ENCODE measurements at places on chromosomes 6 and 20. TPM values are rescaled to one million over a fixed set of nuclear protein-coding genes. Genes with fewer than 3 reads are reported as not detected.

DNA sequence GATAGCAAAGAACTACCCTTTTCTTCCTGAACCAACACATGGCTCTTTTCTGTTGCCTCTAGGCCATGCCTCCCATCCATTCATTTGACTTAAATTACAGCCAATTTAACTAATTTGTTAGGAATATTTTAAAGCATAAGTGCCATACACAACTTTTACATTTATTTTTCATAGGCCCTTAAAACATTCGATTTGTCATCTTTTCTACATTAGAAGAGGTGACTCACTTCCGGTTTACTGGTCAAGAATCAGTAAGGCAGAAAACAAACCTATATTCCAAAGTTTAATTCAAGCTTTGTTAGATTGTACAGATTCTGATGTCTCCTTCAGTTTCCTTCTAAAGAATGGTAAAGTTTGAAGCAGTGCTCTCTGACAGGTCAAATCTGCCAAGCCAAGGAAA, 344.3 kb downstream of the SAMD5 start:
- DNase-seq, result no peak

- DNase-seq, result no peak
These were observed at the start of gene RIMS1 for GRCh38 chr6:71886184-71887005. TSS of gene RIMS1 (plus strand) at chr6:71886550. CDS start at chr6:71887024, 474 bp downstream.

GRCh38 chr6:46104209-46104608, 25.6 kb upstream of the ENPP4 start:
- no peak for DNase-seq

DNA sequence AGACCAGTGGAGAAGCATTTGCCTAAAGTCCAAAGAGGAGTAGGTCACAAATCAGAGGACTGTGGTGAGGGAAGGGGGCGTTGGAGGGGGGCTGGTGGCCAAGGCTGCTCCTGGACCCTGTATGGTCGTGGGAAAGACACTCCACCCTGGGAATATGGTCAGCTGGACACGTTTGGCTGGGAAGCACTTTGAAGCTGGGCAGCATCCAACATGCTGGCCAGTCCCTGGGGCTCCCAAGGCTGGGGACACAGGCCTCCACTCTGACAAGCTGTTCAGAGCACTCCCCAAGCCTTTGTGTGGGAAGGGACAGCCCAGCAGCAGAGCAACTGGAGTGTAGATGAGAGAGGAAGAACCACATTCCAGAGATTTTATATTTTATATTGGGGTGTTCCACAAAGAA, 203.2 kb downstream of the ANKRD60 start:
- no peak for DNase-seq

- no peak for DNase-seq
These were observed 994 bp downstream of the FOXC1 start for GRCh38 chr6:1610497-1611321.

- DNase-seq, result no peak
These were observed 80.9 kb upstream of the AFDN start for GRCh38 chr6:167745670-167746389.

GRCh38 chr6:78861509-78861908, 5.8 kb upstream of the IRAK1BP1 start:
- DNase-seq, result no peak

The RPS10 gene
- 2,642 TPM for total RNA-seq

The TMEM242 gene
- 3.3 TPM for total RNA-seq

The STK4 gene
- 28.2 TPM for total RNA-seq

The OR12D1 gene
- total RNA-seq, result not detected

The PTCHD4 gene
- not detected for total RNA-seq

The MUC21 gene
- not detected for total RNA-seq

The LHFPL5 gene
- not detected for total RNA-seq
